Tongue (tissue), 3 donors: ENCODE measurements at places on chromosomes 6 and 20. TPM values are rescaled to one million over a fixed set of nuclear protein-coding genes. Genes with fewer than 3 reads are reported as not detected.
A peak's percentile ranks its signal among the peaks of the same experiment; 100 is the strongest.

DNA sequence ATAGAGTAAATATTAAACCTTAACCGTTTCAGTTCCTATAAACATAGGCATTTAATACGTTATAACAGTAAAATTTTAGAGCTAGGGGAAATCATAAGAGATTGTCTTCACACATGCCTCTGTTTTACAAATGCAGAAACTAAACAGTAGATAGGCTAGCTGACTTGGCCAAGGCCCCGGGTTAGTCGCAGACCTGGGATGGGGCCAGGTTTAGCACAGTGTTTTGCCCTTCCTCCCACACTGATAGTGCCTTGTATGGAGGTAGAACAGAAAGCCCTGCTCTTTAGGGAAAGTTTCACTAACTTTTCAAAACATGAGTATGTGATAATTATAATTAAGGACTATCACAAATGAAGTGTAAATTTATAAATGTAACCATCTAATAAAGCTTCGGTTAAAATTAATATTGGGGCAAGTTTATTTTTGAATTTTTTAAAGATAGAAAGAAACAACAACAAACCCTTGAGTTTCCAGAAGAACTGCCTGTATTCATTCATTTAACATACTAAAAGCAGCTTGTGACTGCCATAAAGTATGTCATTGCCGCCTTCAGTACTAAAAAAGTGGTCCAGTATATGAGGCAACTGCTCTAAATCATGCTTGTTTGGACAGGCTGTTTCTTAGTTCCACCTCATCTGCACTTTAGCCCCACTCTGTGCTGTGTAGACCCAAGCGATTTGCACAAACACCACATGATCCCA is 62.5 kb upstream of the LOC128125822 start:
- DNase-seq: peak; percentile 2

DNA sequence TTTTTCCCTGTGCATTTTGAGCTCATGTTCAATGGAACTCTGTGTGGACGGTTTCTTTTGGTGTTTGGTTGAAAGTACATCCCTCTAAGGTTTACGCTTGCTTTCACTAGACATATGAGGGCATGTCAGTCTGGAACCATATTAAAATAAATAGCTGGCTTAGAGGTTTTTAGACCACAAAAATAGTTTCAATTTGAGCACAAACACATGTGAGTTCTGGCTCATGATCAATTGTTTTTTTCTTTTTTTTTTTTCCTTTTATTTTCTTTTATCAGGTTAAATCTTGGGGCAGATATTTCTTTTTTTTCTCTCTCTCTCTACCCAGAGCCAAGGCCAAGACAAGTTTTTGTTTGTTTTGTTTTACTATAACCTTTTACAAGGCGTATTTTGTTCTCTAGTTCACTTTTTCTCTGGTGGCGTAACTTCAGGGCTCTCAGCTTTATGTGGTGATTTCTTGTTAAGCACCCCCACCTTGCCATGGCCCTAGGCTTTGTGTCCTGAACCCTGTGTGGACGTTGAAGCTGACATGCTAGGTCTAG is 92.9 kb downstream of the SHLD1 start:
- no peak for DNase-seq

DNA sequence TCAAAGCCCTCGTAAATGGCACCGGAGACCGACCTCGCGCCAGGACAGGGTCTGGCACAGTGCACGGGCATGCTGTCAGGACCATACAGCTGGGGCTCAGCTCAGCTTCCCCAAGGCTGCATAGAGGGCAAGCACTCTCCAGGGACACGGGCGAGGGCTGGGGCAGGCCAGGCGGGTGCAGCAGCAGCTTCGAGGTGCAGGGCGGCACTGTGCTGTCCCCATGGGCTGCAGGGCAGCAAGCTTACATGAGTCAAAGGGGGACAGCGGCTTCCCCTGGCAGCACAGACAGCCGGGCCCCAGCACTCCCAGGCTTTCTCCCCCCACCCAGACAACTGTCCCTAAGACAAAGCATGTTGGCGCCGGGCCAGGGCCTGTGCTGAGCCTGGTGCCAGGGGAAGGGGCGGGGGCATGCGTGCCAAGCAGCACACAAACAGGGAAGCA is 25.7 kb downstream of the PSMG4 start:
- peak; percentile 89 for DNase-seq

DNA sequence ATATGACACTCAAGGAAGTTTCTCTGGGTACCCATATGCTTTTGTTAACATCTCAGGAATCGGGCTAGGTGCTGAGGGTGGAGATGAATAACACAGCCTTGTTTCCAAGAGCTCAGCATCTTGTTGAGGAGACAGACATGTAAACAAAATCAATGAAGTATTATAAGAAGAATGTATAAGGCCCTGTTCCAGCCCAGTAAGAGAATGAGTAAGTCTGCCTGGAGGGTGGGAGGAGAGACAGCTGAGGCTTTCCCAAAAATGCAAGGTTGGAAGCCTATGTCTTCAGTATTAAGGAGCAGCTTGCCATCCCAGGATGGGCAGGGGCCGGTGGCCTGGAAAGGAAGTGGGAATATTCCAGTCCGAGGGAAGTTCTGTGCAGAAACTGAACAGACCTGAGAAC is 615.3 kb upstream of the BTBD3 start:
- no peak for DNase-seq

CTSZ gene
- 90.7 TPM for total RNA-seq

PTCRA gene
- 1.8 TPM for total RNA-seq

PAX1 gene
- 4.1 TPM for total RNA-seq

TTPAL gene
- total RNA-seq: 4.5 TPM
